ENCODE measurements at places on chromosomes 7 and 10.

GRCh38 chr10:27619329-27619728, 115.2 kb downstream of the RAB18 start:
- no peak for DNase-seq

DNA sequence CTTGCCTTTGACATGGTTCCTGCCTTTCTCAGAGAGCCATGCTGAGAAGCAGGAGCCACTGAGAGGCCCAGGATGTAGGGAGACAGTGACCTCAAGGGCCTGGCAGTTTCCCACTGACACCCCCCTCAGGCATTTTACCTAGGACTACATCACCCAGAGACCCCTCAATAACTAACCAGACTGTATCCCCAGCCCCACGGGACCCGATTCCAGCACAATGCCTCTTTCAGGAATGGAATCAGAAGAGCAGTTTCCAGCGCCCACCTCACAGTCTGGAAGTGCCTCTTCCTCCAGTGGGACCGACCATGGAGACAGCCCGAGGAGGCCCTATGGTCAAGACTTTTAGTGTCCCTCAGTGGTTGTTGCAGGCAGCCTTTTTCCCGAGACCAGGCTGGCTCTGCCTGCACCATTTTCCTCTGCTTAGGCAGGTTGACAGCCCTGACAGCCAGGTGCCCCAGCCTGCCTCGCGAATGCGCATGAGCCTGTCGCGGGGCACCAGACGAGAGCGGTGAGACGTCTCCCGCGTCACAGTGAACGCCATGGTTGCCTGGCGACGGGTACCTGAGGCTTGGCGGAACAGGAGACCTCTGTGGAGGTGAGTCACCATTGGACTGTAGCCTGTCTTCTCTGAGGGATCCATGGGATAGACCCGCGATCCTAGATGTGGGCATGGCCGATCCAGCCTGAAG, 28.4 kb upstream of the ZNF273 start:
- DNase-seq: no peak

DNA sequence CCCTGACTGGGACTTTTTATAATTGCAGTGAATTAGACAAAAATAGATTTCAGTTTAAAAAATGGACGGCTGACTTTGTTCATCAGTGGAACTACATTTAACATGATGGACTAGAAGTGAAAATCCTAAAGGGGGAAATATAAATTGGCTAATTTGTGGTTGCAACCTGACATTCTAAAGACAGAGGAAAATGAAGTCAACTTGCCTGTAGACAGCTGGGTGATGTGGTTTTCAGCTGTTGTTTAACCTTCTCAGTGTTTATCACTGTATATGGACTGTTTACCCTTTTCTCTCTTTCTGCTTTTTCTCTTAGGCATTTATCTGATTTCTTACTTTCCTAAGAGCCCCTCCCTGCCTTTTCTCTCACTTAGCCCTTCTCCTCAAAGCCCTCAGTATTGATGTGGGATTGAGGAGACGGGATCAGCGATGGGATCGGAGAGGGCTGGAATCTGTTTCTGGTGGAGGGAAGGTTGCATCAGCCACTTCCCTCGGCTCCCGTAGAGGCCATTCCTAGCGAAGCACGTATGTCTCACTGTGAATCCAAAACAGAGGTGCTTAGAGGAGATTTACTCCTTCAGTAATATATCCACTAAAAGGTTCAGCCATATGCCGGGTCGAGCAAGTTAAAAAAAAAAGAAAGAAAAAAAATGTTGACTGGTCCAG, 109.0 kb upstream of the KLF6 start:
- no peak for DNase-seq

- DNase-seq: no peak
Observed at GRCh38 chr7:4079956-4080355, 602.1 kb upstream of the FOXK1 start.

- DNase-seq: peak; percentile 58
Observed at GRCh38 chr7:3300651-3301448, at the start of gene SDK1. SDK1 (plus strand) TSS chr7:3301252; CDS start chr7:3301587, 335 bp downstream.

DNA sequence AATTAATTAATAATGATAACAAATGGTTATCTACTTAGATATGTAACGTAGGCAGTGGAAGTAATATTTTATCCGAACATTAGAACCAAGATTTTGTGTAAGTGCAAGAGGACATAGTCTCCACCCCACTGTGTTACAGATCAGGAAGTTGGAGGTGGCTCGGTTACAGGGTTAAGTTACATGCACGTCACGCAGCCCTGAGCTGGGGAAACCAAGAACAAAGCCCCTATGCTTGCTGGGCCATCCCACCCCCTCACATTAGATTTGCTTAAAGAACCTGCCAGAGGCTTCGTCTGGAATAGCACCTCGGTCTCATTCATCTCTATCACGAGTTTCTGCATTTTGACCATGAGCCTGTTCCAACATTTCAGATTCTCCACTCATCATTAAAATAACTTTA, 214.1 kb downstream of the ADARB2 start:
- no peak for DNase-seq

DNA sequence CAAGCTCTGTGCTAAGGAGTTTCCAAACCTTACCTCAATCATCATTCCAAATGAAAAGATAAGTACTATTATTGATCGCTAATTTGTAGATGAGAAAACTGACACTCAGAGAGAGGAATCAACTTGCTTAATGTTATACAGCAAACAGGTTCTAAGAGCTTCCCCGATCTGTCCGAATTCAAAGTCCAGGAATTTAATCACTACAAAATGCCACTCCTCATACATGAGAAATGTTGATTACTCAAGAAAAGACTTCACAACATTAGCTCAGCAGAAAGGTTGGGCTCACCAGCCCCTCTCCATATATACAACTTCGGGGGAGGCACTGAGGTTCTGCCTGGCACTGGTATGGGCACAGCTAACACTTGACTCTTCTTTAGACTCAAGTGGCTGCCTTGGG, 80.7 kb downstream of the SLC16A9 start:
- DNase-seq: no peak

DNA sequence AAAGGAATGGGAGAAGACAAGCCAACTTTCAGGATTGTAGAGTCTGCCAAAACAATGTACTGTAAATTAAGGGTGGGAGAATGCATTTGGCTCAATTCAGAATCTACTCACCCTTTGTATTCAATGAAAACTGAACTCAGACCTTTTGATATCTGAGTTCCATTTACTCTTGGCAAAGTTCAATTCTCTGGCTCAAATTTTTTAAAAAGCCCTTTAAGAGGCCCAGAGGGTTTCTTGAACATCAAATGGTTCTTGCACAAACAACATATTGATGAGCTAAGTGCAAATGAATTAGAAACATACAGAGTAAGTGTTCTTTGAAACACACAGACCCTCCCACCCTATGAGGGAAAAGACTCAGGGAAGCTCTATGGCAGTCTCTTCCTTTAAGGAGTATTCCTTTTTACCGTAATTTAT, 5.2 kb upstream of the XPNPEP1 start:
- no peak for DNase-seq

DNA sequence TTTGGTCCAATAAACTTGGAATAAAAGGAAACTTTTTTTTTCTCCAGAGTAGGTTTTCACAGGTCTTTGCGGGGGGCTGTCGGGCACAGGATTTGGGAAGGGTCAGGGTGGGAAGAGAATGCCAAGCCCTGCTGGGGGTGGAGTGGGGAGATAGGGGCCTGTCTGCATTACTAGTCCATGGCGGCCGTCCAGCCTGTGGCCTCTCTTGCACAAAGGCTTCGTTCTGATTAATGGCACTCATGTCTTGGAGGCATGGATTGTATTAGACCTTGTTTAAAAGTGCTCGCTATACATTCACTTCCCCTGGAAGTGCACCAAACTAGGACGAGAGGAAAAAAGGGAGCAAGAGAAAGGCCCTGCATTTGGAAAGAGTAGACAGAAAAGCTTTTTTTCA, 37.2 kb downstream of the LRMDA start:
- DNase-seq: no peak

DNA sequence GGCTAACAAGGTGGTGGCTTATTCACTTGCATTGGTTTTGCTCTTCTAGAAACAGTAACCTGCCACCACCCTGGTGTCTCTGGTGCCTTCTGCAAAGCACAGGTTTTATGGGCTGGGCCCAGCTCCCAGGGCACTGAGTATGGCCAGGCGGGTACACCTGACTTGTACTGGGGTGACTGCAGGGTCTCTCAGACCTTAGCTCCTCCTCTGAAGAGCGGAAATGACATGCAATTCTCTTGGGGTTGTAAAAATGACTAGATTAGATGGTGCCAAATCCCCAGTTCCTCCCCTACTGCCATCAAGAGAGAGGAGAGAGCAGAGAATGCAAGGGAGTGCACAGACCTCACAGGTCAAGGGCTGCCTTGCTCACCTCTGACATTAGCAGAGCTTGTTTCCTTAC, 14.7 kb downstream of the ESYT2 start:
- DNase-seq: no peak

DNA sequence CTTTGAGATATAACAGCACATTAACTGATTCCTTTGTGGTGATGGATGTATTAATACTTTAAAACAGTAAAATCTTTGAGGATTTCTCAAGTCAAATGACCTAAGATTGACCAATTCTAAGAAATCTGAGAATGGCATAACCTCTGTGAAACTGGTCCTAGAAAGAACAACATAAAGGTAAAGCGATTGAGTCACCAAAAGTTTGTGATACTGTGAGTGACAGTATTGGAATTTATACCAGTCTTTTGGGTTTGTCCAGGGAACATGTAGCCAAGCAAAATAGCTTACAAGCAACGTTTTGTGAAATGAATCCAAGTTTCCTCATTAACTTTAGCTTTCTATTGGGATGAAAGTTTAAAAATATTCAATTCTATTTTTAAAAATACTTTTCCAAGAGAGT, 157.4 kb upstream of the TMEM196 start:
- DNase-seq: no peak

GRCh38 chr7:142892951-142893350, 7.4 kb upstream of the TRPV6 start:
- no peak for DNase-seq

DNA sequence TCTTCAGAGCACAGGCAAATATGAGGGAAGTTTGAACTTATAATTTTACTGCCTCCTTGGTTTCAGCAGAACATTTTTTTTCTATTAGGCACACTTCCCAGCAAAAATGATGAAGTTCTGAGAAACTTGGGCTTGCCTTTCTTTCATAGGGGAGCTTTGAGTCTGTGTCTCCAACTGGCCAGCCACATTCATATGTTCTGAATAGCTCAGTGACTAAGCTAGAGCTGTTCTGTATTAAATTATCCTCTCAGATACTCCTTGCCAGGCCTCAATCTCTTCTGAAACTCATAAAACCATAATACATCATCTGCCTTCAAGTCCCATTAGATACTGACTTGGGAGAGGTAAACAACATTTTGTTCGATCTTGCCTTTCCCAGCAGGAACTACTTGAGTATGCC, 476.5 kb downstream of the GPAM start:
- no peak for DNase-seq

DNA sequence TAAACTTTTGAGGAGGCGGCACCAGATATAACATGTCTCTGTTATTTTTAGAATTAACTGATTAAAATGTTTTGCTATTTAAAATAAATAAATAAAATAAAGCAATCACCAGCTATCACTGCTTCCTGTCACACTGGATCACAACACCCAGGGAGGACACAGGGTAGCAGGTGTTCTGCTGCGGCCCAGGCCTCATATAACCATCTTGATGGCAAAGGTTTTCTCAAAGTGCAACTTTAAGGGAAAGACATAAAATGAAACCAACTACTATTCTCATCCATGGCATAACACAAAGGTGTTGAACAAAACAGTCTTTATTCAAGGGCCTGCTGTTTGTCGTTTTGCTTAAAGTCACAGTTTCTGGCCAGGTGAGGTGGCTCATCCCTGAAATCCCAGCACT, 23.2 kb downstream of the GPER1 start:
- DNase-seq: no peak

- no peak for DNase-seq
Observed at GRCh38 chr7:142943706-142944268, 4.5 kb downstream of the LLCFC1 start.

- no peak for DNase-seq
Observed at GRCh38 chr10:117460846-117461765, 81.4 kb upstream of the EMX2 start.

DNA sequence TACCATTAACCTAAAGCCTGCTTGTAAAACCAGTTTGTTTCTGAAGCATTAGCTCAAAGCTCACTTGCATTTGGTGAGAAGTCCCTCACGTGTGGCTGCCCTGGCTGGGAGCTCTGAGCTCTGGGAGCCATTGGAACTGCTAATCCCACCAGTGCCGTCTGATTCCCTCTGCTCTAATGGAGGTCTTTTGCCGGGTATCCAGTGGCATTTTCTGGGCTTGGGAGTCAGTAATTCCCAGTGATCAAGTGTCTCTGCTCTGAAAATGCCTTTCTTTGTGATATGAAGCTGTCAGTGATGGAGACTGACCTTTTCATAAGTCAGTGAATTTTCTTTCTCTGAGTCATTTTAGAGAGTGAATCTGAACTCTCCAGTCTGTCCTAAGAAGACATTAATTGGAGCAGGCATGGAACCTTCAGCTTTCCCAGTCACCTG, 36.9 kb upstream of the FAM20C start:
- DNase-seq: peak; percentile 34

GRCh38 chr10:113802997-113803396, 50.9 kb downstream of the DCLRE1A start:
- DNase-seq: no peak

DNA sequence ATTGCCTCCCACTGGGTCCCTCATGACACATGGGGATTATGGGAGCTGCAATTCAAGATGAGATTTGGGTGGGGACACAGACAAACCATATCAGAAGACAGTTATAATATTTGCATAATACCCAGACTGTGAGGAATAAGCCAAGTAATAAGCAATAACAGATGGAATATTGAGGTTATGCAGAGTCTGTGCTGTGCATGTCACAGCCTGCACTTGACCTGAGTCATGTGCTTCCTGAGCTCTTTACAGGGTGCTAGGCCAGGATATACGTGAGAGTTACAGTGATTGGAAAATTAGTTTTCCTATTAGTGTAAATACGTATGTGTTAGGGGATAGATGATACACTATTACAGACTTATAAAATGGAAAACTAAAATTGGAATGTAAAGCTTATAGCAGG, 288.7 kb downstream of the SDK1 start:
- DNase-seq: peak; percentile 4

DNA sequence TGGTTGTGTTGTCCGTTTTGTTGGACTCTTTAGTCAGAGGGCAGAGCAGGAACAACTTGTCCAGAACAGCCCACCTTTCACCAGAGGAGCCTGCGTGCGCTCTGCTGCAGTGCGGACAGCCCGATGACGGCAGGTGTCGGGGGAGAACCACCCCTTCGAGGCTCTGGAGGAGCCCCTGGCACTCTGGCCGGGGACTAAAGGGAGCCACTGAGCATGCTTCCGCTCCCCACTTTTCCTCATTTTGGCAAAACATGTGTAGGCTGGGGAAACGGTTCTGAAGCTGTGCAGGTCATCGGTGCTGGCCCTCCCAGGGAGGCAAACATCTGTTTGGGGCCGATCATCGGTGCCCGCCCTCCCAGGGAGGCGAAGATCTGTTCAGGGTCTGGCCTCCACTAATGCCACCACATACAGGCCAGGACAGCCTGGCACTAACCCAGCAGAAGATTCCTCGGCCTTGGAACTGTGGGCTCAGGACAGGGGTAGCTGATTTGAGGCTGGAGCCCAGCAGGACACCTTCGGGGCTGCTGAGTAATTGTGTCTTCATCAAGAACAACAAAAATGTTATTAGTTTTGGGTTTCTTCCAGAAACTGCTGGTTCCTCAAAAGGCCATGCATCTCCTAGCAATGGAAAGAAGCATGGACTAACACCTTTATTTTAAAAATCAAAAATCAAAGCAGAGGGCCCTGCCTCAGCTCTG, 124.4 kb upstream of the TCERG1L start:
- DNase-seq: no peak
